HTR-8/SVneo (cell line): ENCODE measurements at places on chromosomes 5 and 9.

GRCh38 chr5:58469896-58470295, 10.0 kb upstream of the PLK2 start:
- DNase-seq: no peak

DNA sequence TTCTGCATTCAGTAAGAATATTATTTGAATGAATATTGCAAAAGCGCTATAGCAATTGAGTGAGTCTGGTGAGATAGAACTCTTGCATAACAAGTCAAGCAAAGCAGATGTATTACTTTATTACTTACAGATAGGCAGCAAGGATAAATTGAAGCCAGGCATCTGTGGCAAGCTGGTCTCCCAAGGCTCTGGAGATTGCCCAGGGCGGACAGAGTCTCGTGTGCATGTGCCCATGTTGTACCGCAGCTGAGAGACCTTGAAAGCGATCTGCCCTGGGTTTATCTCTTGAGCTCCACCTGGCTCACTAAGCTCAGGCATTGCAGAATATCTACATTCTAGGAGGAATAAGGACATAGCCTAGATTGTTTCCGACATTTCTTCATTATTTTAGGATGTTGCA, 591.6 kb downstream of the ISL1 start:
- no peak for DNase-seq

DNA sequence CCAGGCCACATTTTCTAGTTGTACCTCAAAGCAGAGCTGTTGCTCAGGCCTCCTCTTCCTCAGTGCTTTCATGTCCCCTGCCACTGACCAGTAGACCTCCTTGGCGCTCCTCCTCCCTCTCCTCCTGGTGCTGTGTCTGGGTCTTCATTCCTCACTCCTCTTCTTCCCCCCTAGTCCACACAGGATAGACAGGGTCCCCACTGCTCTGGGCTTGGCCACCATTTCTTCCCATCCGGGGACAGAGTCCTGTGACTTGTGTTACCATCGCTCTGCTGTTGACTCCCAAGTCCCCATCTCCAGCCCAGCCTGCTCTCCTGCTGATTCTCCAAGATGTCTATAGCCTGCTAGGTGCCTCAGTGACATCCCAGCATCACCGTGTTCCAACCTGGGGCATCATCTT, 88.2 kb upstream of the HRH2 start:
- DNase-seq: no peak

DNA sequence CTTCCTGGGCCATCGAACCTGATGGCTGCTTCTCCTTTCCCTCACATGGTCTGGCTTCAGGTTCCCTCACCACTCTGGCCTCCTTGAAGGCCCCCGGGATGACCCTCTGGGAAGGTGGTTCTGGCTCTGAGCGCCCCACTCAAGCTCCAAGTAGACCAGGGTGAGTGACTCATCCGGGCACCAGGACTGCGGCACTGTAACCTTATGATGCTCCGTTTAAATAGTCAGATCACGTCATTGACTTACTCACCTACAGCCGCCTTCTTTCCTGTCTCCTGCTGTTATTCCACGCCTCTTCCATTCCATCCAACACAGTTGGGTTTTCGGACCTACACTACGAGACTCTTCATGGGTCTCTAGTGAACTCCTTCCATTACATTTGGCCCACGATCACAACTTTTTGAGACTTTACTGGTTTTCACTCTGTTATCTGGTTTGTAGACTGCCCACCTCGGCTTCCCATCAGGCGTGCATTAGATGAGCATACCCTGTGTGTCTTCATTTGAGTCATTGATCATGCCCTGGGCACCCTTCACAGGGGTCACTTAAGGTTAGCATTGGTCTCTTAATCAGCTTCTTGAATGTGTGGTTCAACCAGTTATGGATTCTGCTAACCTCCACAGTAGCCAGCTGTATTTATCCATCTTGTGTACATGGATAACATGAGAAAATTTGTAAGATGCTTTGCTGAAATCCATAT, 138.8 kb upstream of the LMX1B start:
- DNase-seq: peak; percentile 44

DNA sequence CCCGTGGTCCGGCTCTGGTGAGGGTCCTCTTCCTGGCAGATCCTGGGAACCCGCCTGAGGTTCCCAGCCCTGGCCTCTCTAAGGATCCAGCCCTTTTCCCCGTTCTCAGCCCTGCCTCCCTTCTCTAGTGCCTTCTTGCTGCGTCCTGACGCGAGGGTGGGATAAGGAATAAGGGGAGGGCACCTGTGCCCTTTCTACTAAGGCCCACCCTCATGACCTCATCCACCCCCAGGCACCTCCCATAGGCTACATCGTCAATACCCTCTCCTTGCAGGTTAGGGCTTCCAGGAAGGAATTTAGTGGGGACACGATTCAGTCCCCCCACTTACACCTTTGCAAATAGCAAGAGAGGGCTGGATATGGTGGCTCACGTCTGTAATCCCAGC, 10.7 kb upstream of the DIPK1B start:
- no peak for DNase-seq

- no peak for DNase-seq
Measured at GRCh38 chr5:180206993-180207392, 2.0 kb downstream of the RASGEF1C start.

GRCh38 chr5:73691302-73692080, 65.5 kb downstream of the ARHGEF28 start:
- DNase-seq: no peak

- no peak for DNase-seq
Measured at GRCh38 chr5:173853370-173854131, 34.6 kb upstream of the CPEB4 start.

- DNase-seq: no peak
Measured at GRCh38 chr9:81080900-81081299, 608.4 kb downstream of the TLE1 start.

DNA sequence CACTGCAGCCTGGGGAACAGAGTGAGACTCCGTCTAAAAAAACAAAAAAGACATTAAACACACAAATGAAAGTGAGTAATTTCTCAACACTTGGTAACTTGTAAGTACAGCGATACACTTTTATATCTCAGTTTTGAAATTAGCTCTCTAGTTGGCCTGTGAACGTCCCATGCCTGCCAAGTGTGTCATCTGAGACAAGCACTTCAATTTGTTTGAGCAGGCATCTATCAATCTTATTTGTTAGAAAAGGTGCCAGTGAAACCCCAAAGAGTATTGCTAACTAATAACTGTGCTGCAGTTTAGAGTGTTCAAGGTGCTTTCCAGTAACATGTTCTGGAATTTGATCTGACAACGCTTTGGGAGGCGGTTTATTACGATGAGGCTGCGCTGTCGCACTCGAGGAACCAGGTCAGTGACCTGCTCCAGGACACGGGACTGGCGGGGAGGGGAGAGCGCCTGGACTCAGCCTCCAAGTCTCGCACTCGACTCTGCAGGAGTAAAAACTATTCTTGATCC, 1.1 kb upstream of the SPIN1 start:
- DNase-seq: no peak

DNA sequence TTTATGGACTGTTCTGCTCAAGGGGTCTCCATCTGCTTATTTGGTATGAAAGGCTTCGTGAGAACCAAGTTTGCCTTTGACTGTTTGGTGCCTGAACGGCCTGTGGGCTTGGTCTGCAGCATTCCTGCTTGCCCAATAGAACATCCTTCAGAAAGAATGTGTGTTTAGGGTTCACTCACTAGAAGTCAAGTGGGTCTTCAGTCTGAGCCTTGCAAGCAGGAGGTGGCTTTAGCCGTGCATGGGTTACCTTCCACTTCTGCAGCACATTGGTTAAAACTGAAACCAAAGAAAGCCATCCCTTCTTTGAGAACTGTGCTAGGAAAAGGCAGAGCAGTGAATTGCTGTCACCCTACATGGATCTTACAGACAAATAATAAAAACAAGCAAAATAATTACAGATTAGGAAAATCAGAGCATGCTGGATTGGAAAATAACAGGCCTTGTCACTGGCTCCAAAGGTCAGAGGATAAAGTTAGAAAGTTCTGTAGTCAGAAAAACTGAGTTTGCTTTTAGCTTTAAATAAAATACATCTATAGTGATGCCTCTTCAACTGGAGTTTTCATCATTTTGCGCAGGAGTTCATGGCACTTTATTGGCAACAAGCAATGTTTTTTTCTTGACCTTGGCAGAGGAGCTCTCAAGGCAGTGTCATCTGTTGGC, 16.6 kb downstream of the WWC1 start:
- DNase-seq: no peak

DNA sequence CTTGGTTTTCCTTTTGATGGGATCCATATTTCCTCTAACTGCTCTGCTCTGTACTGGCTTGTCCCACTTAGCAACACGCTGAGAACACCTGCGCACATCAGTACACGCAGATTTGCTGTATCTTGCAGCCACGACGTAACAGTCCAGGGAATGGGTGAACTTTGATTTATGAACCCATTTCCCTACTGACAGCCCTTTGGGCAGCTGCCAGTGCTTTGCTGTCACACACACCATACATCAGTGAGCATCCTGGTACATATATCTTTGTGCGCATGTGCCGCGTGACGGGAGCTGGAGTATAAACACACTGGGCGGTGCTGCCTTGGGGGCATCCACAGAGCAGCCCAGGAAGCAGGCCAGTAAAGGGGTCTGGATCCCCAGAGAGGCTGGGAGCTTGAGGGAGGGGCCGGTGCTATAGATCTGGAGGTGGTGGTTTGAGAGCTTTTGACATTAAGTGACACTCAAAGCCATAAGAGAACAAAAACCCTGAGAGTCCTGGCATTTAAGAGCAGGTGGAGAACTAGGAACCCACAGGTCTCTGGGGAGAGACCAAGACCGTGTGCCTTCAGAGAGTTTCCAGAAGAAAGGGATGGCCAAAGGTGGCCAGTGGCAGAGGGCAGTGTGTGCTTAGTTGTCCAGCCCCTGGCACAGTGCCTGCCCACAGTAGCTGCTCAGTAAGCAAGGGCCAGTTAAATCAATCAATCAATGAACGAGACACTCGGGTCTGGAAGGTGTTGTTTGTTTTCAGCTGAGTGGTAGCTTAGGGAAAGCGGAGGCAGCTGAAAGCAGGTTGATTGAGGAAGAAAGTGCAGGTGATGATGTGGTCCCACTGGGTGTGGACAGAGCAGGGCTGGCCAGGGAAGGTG, 53.7 kb downstream of the LMX1B start:
- DNase-seq: no peak

- DNase-seq: no peak
Measured at GRCh38 chr9:20369391-20369790, 252.9 kb downstream of the MLLT3 start.

- no peak for DNase-seq
Measured at GRCh38 chr9:37760416-37761161, 7.0 kb downstream of the TRMT10B start.
